ENCODE measurements at places on chromosomes 12 and 14.
A peak's percentile ranks its signal among the peaks of the same experiment; 100 is the strongest.

DNA sequence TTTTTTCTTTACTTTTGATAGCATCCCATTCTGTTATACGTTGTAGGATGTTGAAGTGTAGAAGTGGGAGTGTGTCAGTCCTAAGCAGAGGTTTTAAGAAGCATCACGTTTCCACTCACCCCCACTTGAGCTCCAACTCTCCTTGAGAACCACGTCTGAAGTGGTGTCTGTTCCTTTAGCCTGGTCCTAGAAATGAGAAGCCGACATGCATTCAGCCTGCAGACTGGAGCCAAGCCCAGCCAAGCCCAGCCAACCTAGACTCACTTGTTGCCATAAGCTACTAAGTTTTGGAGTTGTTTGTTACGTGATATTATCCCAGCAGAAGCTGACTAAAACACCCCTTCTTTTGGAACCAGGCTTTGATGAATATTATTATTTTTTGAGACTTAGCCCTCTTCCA is 4.4 kb upstream of the ELK3 start:
- DNase-seq: no peak

DNA sequence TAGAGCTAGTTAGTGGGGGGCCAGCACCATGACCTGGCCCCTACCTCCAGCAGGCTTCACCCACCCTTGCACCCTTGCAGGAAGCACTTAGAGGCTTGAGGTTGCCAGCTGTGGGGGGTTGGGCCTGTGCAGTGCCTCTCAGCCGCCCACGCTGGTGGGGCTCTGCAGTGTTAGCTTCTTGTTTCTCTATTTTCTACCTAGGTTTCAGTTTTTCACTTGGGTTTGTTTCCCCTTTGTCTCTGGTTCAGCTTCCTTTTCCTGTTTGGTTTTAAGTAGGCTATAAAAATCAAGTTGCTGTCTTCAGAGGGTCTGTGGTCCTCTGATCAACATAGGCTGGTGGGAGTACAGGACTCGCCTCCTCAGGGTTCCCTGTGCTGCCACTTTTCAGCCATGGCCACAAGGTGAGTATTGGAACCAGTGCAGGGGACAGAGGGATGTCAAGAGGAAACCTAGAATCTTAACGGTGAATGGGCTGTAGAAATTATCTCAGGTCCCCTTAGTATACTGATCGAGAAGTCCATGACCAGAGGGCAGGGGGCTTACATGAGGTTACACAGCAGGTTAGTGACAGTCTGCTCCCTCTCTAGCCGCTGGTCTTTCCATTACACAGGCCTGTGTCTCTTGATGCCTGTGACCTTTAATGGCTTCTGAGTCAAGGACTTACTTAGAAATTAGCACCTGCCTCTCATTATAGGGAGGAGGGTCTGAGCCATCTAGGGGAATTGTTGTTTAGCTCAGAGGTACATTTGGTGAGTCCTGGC is at the start of gene EVL:
Gene EVL (plus strand): TSS at position 312 of the 761 bp plus-strand sequence. CDS start 79 bp downstream, at position 391.
- peak; percentile 61 for DNase-seq

- DNase-seq: no peak
Measured at GRCh38 chr14:37587881-37588666, 7.0 kb downstream of the FOXA1 start.

DNA sequence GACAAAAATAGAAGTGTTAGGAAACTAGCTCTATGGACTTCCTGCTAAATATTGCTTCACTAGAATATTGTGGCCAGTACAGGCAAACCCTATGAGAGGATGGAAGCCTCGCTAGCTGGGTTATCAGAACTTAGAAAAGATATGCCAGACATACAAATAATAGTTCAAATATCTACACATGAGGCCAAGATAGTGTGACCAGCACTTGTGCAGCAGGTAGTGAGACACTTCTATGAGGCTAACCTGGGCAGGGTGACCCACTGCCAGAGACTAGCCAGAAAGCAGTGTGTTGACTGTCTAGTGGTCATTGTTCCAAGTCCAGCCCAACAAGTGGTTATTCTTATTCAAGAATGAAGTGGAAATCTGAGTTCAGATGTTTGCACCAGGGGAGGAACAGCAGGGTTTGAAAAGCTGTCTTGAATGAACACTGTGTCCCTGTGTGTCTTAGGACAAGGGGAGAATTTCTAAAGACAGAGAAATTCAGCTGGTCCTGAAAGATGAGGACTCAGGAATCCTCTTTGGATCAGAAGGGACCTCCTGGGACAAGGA is 16.3 kb downstream of the TSPAN8 start:
- no peak for DNase-seq

- DNase-seq: no peak
Measured at GRCh38 chr14:104957146-104958113, 20.7 kb downstream of the AHNAK2 start.

DNA sequence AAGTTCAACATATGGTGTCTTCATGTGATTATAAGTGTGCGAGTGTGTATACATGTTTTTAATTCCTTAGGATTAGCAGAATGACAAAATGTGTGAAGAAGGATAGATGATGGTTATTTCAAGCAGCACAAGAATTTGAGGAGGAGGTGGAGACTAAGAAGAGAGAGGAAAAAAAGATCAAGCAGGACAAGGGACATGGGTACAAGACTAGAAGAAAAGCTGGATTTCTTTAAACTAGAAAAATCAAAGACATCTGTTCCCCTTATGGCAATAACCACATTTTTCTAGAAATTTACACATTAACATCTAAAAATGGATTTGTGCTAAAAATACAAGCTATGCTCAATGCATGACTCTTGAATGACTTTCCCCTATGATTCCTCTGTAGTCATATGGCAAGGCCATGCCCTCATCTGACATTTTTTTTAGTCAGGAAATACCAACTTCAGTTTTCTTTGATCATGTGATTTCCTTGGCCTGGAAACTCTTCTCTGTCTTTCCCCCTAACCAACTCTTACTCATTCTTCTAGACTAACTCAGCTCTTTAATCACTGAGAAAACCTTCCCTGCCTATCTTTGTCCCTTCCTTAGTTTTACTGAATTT is 435.8 kb downstream of the NRXN3 start:
- DNase-seq: no peak

GRCh38 chr14:88232771-88233170 is 90.3 kb downstream of the KCNK10 start:
- no peak for DNase-seq

GRCh38 chr12:1398673-1399072 is 195.7 kb downstream of the FBXL14 start:
- no peak for DNase-seq

- no peak for DNase-seq
Measured at GRCh38 chr12:88052686-88053085, 23.5 kb upstream of the C12orf50 start.

DNA sequence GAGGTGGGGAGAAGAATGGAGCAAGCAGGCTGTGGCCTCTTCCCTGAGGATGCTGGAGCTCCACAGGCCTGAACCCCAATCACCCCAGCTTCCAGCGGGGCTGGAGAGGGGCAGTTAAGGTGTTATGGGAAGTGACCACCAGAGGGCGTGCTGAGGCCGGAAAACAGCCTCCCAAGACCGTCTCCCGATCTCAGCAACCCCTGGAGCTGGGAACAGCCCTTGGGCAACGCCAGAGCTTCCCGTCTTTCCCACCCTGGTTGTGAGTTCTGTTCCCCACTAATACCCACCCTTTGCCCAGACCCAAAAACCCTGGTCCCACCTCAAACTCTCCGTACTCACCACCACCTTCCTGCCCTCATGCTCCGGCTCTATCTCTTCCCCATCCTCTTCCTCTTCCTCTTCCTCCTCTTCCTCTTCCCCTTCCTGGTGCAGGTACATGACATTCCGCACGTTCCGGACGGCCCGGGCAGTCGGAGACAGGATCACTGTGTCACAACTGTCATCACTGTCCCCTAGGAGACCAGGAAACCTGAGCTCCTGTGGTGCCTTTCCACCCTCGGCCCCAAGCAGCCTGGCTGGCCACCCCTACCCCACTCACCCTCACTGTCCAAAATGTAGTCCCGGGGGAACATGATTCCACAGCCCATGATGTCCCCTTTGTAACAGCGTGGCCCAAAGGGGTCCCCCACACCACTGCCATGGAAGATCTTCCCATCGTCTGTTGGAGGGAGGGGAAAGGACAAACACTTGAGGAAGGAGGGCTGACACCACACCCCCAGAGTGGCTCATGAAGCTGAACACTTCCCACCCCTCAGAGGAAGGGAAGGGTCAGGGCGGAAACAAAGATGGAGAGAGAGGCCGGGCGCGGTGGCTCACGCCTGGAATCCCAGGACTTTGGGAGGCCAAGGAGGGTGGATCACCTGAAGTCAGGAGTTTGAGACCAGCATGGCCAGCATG is 12.9 kb downstream of the SPRYD3 start:
- peak; percentile 45 for DNase-seq

DNA sequence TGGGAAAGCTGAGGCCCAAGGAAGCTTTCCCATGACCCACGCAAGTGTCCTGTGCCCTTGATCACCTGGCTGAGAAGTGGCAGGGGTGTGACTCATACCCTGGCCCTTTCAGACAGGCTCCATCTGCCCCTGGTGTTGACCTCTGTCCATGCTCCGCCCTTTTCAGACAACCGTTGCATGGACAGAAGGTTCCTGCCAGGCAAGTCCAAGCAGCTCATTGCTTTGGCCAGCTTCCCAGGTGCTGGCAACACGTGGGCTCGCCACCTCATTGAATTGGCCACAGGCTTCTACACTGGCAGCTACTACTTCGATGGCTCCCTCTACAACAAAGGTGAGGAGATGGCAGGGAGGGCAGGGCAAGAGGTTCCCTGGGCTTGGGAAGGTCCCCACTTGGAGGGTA is 103.5 kb downstream of the WSCD2 start:
- DNase-seq: no peak

- DNase-seq: no peak
Measured at GRCh38 chr12:50825372-50825838, 17.3 kb upstream of the TMPRSS12 start.

- DNase-seq: no peak
Measured at GRCh38 chr12:27960821-27961220, 11.7 kb downstream of the PTHLH start.

DNA sequence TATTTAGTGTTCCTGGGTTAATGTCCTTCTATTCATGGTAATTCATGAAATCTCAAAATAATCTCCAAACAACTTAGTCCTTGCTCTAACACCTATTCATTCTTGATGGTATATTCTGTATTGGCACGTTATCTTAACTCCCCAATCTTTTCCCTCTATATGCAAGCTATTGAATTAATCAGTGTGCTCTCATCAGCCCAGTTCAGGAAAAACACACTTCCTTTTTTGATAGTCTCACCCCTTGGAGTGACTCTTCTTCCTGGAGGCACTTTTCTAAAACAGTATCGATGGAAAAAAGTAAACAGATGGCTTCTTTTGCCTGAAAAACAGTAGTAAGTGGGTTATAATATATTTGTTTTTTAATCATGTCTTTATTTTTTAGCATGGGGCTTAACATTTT is 28.6 kb downstream of the TULP3 start:
- no peak for DNase-seq

- no peak for DNase-seq
Measured at GRCh38 chr14:90409209-90409730, 12.4 kb downstream of the CALM1 start.

GRCh38 chr14:75393794-75394193 is 34.0 kb upstream of the JDP2 start:
- DNase-seq: no peak

GRCh38 chr14:36856095-36856878 is 194.6 kb downstream of the PAX9 start:
- DNase-seq: no peak

GRCh38 chr12:4216187-4216927 is 57.2 kb upstream of the CCND2 start:
- DNase-seq: no peak

GRCh38 chr12:88775742-88776151 is 195.5 kb upstream of the KITLG start:
- no peak for DNase-seq

DNA sequence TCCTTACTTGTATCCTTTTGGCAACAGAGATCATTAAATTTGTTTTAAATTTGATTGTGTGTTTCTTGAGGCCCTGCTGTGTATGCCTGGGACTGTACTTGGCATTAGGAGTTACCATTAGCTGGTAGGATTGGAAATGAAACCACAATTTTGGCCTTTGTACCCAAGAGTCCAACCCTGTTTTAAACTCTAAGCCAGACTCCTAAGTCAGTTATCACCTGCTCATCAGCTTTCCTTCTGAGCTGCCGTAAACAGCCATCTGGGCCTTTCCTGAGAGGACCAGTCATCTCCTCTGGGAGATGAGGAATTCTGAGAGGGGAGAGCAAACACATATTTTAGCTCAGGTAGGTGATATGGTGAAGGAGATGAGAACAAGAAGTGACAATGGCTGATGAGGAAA is 74.3 kb upstream of the SRSF5 start:
- no peak for DNase-seq

GRCh38 chr12:95674631-95675030 is 115.9 kb downstream of the NTN4 start:
- no peak for DNase-seq

- DNase-seq: no peak
Measured at GRCh38 chr14:104140463-104141331, 2.3 kb downstream of the KIF26A start.

- no peak for DNase-seq
Measured at GRCh38 chr12:52838609-52839435, 4.7 kb upstream of the KRT79 start.

DNA sequence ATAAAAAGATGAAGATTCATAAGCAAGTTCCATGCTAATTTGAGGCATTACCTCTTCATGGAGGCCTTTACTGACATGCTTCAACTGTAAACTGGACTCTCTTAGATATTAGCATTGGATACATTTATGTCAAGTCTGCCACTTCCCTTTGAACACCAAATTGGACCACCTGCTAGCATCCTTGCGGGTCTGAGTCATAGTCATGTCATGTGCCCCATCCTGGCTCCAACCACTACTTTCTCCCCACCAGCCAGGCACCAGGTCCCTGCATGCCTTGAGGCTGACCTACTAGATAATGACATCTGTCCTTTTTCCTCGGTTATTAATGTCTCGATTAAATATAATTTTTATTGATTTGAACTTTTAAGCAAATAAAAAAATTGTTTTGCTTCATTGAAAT is 32.9 kb upstream of the EEA1 start:
- no peak for DNase-seq

GRCh38 chr14:97854918-97855317 is 1057.7 kb downstream of the VRK1 start:
- DNase-seq: no peak

- no peak for DNase-seq
Measured at GRCh38 chr14:20295067-20295466, 10.7 kb downstream of the TTC5 start.

- DNase-seq: no peak
Measured at GRCh38 chr14:55832122-55832911, 252.3 kb downstream of the KTN1 start.

DNA sequence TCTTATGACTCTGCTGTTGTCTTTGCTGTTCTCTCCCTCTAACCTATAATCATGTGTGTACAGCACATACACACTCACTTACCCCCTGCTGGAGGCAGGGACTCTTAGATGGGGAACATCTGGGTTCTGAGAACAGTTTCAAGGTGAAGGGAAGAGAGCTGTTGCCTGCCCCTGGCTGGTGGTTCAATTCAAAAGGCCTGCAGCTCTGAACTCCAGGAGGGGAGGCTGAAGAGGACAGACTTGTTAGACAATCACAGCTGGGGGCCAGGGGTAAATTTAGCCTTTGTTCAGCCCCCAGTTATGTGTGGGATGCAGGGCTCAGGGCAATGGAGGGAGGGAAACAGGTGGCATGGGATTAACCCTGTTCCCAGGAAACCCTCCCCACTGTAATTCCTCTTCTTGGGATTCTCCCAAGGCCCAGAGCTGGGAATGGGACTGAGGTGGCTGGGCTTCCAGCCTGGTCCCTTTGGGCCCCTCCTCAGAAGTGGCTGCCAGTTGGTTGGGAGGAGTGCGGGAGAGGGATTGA is 1.9 kb downstream of the MYL6B start:
- DNase-seq: no peak

- DNase-seq: no peak
Measured at GRCh38 chr12:32353540-32353939, 45.8 kb upstream of the FGD4 start.

Measured in stimulated activated CD8-positive, alpha-beta memory T cell treated with anti-CD3 and anti-CD28 coated beads, Interleukin-2, amount 100 ng/mL, for 1 hour (primary cell).